ENCODE measurements at places on chromosomes 4 and X. TPM values are rescaled to one million over a fixed set of nuclear protein-coding genes. Genes with fewer than 3 reads are reported as not detected.

The RBM10 gene
- total RNA-seq = 41.7 TPM

The AR gene
- 3.5 TPM for total RNA-seq

The TKTL1 gene
- total RNA-seq = 0.07 TPM

The F11 gene
- not detected for total RNA-seq

The AMOT gene
- 0.02 TPM for total RNA-seq

The RFC1 gene
- total RNA-seq = 17.4 TPM

The TBC1D1 gene
- total RNA-seq = 26.6 TPM

The CD38 gene
- 13.0 TPM for total RNA-seq

The XAGE2 gene
- not detected for total RNA-seq

The ETDA gene
- not detected for total RNA-seq

The KLHL13 gene
- total RNA-seq = 0.26 TPM

The BEX1 gene
- total RNA-seq = not detected

The AKAP4 gene
- total RNA-seq = 0.14 TPM

The GLUD2 gene
- 2.2 TPM for total RNA-seq
